Thoracic aorta (tissue), 2 donors: ENCODE measurements at places on chromosomes 6 and 20.

GRCh38 chr20:20095114-20095872 is 43.0 kb downstream of the CFAP61 start:
- DNase-seq, result no peak

- no peak for DNase-seq
Measured at GRCh38 chr6:64250126-64250525, 614.5 kb downstream of the PHF3 start.

DNA sequence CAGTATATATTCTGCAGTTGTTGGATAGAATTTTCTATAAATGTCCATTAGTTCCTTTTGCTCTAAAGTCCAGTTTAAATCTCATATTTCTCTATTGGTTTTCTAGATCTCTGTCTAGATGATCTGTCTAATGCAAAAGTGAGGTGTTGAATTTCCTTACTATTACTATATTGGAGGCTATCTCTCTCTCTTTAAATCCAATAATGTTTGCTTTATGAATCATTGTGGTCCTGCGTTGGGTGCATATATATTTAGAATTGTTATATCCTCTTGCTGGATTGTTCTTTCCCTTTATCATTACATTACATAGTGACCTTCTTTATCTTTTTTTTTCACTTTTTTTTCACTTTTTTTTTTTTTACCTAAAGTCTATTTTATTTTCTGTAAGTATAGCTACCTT is 208.5 kb upstream of the ASCC3 start:
- DNase-seq, result no peak

DNA sequence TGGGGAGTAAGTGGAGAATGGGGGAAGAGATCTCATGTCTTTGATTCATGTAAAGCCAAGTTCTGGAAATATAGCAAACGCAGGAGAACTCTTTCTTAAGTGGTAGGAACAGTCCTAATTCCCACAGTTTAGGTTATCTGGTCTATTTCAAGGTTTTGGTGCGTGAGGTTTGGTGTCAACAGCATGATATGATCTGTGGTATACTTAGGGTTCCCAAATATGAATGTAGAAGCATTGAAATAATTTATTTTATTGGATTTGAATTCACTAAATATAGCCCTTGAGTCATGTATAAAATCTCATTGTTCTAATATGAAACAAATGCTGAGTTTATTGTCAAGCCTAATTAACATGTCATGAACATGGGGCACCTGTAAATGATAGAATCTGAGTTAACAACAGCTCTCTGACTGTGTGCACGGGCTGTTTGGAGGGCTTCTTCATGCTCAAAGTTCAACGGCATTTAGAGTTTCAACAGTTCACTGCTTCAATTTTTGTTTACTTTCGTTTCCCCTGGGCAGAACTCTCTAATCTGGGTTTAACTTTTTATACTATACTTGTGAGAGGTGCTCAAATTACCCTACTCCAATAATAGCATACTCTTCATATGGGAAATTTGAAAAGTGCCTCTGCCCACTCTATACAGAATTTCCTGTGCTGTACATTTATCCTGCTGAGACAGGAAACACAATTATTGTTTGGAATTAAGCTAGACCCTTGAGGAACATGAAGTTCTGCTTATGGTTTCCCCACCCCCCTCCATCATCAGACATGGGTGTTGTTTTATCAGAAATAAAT is 236.3 kb upstream of the ZNF217 start:
- no peak for DNase-seq

DNA sequence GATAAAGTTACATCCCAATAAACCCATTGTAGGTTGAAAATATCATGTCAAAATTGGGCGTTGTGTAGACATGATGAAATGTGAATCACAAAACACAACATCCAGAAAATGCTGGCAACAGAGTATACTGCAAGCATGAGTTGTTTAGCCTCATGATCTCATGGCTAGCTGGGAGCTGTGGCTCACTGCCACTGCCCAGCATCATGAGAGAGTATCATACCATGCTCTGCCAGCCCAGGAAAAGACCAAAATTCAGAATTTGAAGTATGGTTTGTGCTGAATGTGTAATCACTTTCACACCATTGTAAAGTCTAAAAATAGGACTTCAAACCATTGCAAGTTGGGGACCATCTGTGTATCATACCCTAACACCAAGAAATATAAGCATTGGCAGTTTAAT is 45.2 kb upstream of the SMAP1 start:
- no peak for DNase-seq

- no peak for DNase-seq
Measured at GRCh38 chr6:125931733-125932450, 24.7 kb upstream of the HINT3 start.

DNA sequence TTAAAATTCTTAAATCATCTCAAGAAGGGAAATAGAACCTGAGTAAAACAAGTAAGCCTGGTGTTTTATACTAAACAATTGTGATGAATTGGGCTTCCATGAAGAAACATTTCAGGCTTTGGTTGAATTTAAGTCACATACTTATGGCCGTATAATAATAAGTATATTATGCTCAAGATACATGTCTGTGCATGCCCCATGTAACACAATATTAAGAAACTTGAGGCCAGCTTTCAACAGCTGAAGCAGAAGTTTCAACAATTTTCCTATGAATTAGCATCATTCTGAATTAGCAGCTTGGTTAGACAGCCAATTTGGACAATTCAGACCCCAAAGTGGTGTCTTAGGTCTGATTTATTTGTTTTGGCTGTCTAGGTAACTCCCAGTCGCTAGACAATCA is 243.7 kb downstream of the MYLK4 start:
- DNase-seq, result no peak

- DNase-seq, result no peak
Measured at GRCh38 chr6:26064619-26065257, 22.5 kb upstream of the HFE start.

GRCh38 chr6:55931101-55931500 is 55.7 kb upstream of the BMP5 start:
- no peak for DNase-seq

GRCh38 chr20:59141818-59142581 is 21.6 kb upstream of the ZNF831 start:
- DNase-seq, result no peak

GRCh38 chr20:64224351-64225170 is 31.0 kb upstream of the PCMTD2 start:
- no peak for DNase-seq

DNA sequence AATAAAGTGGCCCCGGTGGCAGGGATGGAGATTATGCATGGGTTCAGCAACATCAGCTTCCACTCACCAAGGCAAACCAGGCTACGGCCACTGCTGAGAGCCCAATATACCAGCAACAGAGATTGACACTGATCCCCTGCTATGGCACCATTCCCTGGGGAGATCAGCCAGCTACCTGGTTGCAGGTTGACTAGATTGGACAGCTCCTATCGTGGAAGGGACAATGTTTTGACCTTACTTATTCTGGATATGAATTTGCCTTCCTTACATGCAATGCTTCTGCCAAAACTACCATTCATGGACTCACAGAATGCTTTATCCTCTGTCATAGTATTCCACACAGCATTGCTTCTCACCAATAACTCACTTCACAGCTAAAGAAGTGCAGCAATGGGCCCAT is 174.8 kb upstream of the TNFAIP3 start:
- no peak for DNase-seq

DNA sequence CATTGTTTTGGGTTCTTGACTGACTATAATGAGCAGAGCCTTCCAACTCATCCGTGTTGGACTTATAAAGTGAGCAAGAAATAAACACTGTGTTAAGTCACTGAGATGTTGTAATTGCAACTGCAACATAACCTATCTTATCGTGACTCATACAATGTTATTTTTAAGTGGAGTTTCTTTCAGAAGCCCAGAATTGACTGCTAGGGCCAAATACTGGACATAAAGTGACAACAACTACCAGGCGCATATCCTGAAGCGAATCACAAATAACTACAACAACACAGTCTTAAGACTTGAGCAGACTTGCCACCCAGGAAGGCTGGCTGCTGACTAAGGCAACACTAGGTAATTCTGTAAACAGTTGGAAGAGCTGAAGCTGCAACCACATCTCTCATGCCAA is 326.6 kb downstream of the COL12A1 start:
- no peak for DNase-seq

DNA sequence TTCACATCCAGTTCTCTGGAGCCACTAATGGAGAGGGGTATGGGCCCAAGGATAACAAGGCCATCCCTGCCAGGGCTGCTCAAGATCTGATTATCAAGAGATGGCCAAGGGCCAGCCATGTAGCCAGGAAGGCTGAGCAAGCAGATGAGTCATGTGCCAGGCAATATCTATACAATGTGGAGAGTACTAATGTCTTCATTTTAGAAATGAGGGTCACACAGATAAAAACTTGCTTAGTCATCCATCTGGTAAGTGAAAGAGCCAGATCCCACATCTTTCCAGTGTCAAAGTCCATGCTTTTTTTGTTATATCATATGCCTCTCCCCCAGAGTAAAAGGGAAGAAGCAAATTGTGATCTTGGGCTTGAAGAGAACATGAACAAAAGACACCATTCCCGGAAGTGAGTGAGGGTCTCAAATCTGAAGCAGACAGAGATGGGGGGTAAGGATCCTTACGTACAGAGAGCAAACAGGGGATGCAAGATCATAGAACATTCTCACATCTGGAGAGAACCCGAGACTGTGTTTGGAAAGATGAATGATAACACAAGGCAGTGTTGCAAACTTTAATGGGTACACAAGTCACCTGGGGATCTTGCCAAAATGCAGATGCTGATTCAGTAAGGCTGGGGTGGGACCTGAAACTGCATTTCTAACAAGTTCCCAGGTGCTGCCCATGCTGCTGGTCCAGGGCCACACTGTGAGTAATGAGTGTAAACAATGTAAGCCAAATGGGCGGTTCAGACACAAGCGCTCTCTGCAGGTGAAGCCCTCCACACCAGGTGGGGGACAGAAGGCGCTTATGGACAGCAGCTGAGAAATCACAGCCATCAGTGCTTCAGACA is 20.0 kb upstream of the GSTA3 start:
- no peak for DNase-seq

GRCh38 chr6:161104966-161105365 is 113.4 kb downstream of the MAP3K4 start:
- DNase-seq, result no peak

- peak; percentile 19 for DNase-seq
Measured at GRCh38 chr6:154653853-154654252, 79.4 kb upstream of the SCAF8 start.
